ENCODE measurements at places on chromosomes 16 and 17.

DNA sequence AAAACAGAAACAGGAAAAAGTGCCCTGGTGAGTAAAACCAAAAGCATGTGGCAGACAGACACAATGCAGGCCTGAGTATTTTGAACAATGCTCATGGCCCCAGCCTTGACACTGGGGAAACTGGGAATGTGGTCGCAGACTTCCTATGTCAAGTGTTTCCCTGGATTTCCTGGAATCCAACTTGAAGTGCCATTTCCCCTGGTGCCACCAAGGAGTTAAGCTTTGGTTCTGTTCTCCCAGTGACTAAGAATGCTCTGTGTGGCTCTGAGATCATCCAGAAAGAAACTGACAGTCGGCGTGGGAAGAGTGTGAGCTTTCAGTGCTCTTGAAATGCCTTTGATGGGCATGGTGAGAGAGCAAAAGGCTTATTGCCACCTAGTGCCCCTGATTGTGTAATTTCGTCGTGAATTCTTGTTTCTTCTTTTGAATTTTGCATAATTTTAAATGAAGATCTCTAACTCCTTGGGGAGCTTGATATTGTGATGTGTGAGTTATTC is 96.0 kb downstream of the YPEL2 start:
- DNase-seq = no peak

DNA sequence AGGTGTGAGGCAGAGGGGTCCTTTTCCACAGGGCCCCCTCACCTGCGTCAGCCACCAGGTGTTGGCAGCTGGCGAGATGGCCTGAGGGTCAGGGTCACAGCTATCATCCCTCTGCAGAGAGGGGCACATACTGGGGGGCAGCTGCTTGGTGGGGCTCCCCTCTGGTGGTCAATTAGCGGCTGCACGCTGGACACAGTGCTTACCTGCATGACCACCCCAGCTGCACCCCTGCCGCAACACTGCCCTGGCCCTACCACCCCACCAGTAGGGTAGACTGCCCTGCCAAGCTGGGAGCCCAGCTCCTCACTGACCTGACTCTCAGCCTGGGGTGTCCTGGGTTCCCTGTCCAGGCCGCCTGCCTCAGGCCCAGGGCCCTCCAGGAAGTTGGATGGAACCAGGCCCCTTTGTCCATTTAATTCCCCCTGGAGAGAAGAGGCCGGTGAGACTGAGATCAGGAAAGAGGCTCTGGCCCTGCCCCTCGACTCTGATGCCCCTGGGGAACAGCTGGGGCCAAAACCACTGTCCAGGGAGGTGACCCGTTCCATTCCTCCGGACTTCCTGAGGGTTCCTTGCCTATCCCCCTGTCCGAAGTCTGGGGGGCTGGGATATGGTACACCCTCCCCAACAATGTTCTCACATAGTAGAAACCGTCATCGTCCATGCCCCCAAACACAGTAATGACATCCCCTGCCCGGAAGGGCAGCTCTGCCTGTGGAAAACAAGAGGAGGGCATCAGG is 23.7 kb downstream of the TSPOAP1 start:
- DNase-seq = no peak

DNA sequence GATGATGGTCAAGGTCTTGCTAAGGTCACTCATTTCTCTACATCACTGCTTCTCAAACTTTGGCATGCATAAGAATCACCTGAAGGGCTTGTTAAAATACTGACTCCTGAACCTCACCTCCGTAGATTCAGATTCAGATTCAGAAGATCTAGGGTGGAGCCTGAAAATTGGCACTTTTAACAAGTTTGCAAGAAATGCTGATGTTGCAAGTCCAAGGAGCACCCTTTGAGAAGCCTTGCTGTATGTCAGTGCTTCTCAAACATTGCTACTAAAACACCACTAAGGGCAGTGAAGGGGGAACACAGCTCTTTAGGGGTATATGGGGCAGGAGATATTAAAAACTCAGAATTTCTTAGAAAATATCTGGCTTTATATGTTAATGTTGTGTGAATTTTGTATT is 13.7 kb upstream of the MYH1 start:
- DNase-seq = no peak

- DNase-seq = peak; percentile 2
Measured at GRCh38 chr17:71085238-71086033, 916.1 kb downstream of the KCNJ2 start.

DNA sequence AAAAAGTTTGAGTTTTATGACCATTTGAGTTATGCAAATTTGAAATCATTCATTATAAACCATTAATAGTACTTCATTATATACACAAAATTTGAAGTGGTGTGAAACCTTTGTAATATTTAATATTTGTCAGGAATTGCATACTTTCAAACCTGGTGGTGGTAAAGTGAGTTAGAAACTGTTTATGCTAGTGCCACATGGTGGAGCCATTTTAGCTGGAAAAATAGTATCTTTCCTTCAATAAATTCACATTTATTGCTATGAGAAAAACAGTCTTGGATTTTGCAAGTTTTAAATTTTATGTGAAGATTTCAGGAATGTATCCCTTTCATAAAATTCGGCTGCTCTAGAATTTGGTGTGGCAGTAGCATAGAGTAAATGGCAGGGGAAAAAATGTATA is 7.3 kb upstream of the BLMH start:
- no peak for DNase-seq

DNA sequence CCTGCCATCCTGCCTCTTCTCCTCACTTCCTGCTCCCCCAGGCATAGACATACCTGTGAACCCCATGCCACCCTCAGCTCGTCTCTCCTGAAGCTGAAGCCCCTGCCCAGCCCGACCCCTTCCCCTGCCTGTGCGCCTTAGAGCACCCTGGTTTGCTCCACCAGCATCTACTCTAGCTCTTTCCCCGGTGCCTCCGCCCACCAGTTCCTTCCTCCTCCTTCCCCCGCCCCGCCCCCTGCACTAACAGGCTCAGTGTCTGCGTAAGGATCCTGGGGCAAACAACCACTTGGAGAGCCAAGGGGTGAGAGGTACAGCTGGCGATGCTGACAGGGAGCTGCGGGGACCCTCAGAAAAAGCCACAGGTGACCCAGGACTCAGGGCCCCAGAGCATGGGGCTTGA is 1.9 kb downstream of the GPR142 start:
- peak; percentile 62 for DNase-seq

GRCh38 chr16:79677799-79678530 is 77.4 kb upstream of the MAF start:
- no peak for DNase-seq

DNA sequence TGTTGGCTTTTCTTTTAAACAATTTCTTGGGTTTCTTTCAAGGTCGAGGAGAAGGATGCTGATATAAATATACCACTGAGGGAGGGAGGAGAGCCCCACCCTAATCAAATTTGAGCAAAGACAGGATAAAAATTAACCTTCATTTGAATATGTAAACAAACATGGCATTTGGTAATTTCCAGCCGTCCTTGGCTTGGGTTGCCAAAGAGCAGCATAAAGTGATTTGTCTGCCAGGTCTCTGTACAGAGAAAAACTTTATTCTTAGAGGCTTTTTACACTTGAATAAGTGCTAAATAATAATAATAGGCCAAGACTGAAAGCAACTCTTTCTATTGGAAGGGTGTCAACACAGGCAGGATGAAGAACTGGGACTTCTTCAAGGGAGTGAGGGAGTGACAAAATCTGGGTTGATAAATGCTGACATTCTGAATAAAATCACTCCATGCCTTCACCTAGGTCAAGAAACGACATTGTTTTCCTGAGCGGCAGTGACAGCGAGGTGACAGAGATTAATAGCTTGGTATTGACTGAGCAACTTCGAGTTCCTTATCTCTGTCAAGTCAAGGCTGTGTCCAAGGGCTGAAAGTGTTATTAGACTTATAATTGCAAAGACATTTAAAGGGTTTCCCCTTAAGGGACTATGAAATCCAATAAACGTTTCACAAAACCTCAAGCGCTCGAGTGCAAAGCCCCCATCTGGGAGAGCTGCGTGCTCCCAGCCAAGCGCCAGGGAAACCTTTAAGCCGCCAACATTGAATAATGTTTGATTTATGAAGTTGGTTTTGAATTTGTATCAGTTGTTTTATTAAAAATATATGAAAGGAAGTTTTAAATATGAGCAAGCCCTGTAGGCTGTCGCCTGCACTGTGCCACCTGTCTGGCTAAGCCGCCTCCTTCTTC is 269.5 kb upstream of the N4BP1 start:
- no peak for DNase-seq

DNA sequence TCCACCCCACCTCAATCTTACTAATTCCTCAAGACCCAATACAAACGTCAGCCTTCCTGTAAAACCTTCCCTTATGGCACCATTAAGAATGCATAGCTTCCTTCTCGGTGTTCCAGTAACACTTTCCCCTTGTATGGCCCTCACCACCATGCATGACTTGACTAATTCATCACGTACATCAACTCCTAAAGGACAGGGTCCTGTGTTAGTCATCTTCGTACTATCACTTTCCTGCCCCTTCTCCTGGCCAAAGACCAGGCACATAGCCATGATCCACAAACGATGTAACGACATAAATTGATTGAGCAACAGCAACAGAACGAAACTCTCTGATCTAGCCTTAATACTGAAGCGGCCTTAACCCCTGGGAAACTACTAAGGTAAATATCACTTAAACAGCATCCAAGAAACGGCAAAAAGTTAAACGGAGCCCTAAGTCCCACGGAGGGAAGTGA is 612 bp downstream of the PSMD12 start:
- no peak for DNase-seq

GRCh38 chr17:77315551-77316190 is 174.9 kb downstream of the SEC14L1 start:
- peak; percentile 6 for DNase-seq

DNA sequence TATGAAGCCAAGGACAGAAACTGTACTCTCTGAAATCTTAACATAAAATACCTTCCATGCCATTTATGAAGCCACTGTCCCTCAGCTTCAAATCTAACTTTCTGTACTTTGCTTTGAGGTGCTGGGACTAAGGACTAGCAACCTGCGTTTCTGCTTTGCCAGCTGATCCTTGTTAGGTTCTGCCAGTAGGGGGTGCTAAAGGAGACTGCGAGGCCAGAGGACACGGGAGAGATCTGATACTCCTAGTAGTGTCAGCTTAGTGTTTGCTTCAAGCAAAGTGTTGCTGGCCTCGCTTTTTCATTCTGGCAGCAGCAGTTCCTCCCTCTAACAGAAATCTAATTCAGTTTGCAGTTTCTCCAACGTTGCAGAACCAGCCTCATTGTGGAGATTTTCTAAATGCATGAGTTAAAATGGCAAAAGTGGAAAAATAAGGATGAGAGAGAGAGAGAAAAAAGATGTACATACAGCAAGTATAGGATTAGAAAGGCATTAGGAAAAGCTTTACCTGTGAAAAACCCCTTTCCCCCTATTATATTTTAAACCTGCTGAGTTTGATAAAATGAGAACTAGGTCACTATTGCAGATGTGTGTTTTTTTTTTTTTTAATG is 297.5 kb downstream of the CA10 start:
- no peak for DNase-seq

- DNase-seq = peak; percentile 33
Measured at GRCh38 chr17:17792551-17793377, 44.0 kb downstream of the SREBF1 start.

- DNase-seq = peak; percentile 71
Measured at GRCh38 chr17:45332989-45333701, 16.3 kb upstream of the MAP3K14 start.

- DNase-seq = no peak
Measured at GRCh38 chr17:80989586-80989913, 2.1 kb upstream of the CHMP6 start.

- DNase-seq = no peak
Measured at GRCh38 chr17:38751144-38751807, 1.3 kb upstream of the PSMB3 start.

- DNase-seq = no peak
Measured at GRCh38 chr16:22232277-22233036, 26.4 kb downstream of the EEF2K start.

GRCh38 chr17:71438631-71439146 is 682.1 kb upstream of the SOX9 start:
- no peak for DNase-seq

DNA sequence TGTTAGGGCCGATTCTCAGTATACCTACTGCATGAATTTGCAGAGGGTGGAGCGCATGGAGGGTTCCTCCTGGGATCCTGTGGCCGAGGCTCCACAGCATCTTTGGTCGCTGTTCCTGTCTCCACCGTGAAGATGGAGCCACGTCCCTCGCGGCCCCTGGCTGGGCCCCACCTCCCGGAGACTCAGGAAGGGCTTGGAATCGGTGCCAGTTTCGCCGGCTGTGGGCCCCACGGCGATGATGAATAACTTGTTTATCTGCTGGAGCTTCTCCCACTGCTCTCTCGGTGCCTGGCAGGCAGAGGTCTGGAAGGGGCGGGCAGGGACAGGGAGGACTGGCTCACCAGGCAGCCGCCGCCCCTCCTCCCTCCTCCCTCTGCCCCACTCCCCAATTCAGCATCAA is 8.1 kb downstream of the SLC5A11 start:
- DNase-seq = no peak

Data from GDM1 (cell line).